ENCODE measurements at places on chromosomes 13 and 19.

DNA sequence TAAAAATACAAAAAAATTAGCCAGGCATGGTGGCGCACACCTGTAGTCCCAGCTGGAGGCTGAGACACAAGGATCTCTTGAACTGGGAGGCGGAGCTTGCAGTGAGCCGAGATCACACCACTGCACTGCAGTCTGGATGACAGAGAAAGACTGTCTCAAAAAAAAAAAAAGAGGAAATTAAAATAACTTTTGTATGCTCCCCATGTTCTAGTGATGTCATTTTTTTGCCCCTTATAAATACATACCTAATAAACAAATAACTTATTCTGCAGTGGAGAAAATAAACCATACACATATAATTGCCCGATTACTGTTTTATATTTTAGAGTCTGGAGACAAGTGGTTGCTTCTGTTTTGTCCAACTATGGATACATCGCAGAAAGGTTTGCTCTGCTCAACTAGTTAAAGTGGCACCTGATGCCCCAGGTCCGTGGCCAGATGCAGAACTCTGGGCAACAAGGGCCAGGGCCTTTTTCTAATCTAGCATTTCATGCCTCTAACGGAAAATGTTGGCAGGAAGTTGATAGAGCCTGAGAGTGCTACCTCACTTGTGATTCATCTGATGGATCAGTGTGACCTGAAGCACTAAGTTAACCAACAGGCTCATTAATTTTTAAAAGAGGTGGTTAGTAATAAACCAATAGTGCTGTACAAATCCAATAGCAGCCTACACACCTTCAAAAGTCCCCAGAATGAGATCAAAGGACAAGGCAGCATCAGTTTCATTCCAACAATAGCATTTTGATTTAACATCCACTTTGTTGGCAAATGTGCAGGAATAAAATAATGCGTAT lies 18.8 kb downstream of the UBE2L5 start:
- no peak for DNase-seq

DNA sequence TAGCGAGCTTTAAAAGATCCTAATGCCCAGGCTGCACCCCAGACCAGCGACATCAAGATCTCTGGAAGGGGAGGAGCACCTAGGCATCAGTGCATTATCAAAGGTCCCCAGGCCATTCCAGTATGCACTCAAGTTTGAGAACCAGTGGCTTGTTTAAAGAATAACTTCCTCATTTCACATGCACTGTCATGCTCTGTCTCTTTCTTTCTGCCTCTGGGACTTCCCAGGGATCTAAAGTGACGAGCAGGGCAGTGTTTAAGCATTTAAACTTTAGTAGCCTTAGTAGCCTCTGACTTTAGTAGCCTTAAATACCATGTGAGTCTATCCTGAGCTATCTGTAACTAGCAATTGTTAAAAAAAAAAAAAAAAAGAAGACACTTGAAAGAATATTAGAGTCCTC lies 8.9 kb upstream of the FARP1 start:
- no peak for DNase-seq

- DNase-seq, result no peak
These were observed 41.9 kb downstream of the CDK8 start for GRCh38 chr13:26295812-26296211.

GRCh38 chr19:46181388-46181779 lies 33.3 kb downstream of the IGFL2 start:
- no peak for DNase-seq

- no peak for DNase-seq
These were observed 1423.8 kb upstream of the MIR17HG start for GRCh38 chr13:89923736-89924135.

GRCh38 chr19:17049711-17050280 lies 23.2 kb upstream of the CPAMD8 start:
- no peak for DNase-seq

GRCh38 chr13:44601586-44601985 lies 25.5 kb upstream of the TSC22D1 start:
- no peak for DNase-seq

GRCh38 chr13:85538957-85539356 lies 260.3 kb downstream of the SLITRK6 start:
- no peak for DNase-seq

GRCh38 chr13:41670873-41671443 lies 213.6 kb downstream of the RGCC start:
- DNase-seq, result no peak

- no peak for DNase-seq
These were observed 113.0 kb downstream of the SLC7A1 start for GRCh38 chr13:29482504-29482903.

GRCh38 chr13:33782631-33783030 lies 35.3 kb upstream of the RFC3 start:
- no peak for DNase-seq

DNA sequence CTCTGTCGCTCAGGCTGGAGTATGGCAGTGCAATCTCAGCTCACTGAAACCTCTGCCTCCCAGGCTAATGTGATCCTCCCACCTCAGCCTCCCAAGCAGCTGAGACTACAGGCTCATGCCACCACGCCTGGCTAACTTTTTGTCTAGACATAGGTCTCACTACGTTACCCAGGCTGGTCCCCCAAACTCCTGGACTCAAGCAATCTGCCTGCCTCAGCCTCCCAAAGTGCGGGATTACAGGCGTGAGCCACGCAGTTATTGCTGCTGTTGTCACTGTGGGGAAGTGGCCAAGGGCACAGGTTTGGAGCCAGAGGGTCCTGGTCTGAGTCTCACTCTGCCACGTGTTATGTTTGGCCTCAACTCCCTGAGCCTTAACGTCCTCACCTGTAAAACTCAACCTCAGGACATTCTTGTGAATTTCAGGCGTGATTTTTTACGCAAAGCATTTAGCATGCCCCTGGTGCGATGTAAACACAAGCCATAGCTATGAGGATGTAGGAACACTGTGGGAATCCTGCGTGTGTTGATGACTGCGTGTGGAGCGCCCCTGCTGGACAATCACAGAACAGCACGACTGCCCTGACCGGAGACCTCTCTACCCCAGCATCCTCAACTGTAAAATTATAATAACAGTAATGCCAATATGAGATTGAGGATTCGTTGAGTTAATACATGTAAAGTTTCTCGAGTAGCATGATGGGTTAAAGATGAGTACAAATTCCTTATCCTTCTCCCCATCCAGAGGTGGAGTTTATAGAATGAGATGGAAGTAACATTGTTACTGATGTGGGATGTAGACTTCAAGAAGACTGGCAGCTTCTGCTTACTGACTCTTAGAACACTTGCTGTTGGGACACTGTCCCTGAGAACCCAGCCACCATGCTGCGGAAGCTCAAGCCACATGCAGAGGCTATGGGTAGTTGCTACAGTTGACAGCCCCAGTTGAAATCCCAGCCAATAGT lies 41.8 kb upstream of the PNMA8B start:
- peak; percentile 73 for DNase-seq

GRCh38 chr19:55809381-55810058 lies 22.3 kb downstream of the NLRP11 start:
- peak; percentile 29 for DNase-seq

- no peak for DNase-seq
These were observed 23.5 kb downstream of the ZNF574 start for GRCh38 chr19:42099336-42099925.

GRCh38 chr19:49447485-49448431 lies 3.9 kb downstream of the PIH1D1 start:
- no peak for DNase-seq

- DNase-seq, result no peak
These were observed 17.9 kb downstream of the RCBTB1 start for GRCh38 chr13:49567491-49567890.

GRCh38 chr19:12052497-12053169 lies at the start of gene ZNF878:
ZNF878 (minus strand) TSS chr19:12052961; CDS start chr19:12052801, 160 bp downstream.
- peak; percentile 72 for DNase-seq

GRCh38 chr13:30026093-30026492 lies 175.7 kb upstream of the UBL3 start:
- no peak for DNase-seq

DNA sequence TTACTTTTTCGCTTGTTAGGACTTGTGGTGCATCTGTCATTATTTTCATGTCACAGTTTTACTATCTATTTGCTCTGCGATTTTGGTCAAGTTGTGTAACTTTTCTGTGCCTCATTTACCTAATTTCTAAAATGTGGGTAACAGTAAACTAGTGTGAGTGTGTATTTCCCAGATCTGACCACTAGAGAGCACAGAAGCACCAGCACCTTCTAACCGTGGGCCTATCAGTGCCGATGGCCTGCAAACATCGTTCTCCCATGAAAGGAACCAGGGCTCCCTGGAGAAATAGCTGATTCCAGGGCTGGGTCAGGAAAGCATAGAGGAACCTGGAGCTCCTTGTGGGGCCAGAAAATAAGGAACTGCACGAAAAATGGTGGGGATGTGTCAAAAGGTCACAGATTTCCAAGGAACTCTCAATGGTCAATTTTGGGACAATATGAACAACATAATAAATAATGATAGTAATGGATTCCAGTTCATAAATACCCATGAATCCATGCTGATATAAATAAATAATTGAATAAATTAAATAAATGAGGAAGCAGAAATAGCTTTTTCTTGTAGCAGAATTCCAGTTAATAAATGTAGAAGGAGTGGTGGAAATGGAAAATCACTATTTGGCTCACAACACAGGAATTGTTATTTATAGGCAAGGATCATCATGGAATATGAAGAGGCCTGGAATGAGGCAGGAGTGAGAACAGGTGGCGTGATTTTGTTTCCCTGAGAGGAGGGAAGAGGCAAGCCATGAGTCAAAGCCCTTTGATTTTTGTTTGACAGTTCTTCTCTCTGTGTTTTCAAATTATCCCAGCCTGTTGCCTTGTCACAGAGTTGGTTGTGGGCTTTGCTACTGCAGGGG lies 31.1 kb downstream of the CEACAM8 start:
- no peak for DNase-seq

DNA sequence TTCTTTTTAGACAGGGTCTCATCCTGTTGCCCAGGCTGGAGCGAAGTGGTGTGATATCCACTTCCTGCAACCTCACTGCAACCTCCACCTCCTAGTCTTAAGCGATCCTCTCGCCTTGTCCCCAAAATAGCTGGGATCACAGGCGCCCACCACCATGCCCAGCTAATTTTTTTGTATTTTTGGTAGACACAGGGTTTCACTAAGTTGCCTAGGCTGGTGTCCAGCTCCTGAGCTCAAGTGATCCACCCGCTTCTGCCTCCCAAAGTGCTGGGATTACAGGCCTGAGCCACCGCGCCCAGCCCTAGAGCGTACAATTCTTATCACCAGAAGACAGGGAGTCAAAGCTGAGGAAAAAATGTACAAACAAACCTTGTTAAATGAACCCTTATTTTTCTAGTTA lies 4.5 kb upstream of the ELOF1 start:
- no peak for DNase-seq

DNA sequence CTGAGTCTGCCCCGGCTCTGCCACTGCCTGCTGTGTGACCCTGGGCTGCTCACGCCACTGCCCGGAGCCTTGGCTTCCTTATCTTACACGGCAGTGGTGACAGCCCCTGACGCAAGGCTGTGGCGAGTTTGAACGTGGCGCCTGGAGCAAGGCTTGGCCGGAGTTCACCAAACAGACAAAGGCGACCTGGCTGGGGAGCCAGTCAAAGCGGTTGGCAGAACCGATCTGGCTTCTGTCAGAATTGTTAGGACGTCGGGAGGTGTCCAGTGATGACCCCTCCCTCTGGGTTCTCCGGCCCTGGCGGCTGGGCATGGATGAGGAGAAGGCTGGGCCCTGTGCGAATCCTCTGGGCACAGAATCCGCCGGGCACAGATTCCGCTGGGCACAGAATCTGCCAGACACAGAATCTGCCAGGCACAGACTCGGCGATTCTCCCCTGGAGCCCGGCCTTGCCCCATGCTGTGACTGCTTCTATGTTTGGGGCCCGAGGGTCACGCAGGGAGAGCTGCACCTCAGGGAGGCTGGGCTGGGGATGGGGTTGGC lies 11.7 kb upstream of the TMEM255B start:
- no peak for DNase-seq

DNA sequence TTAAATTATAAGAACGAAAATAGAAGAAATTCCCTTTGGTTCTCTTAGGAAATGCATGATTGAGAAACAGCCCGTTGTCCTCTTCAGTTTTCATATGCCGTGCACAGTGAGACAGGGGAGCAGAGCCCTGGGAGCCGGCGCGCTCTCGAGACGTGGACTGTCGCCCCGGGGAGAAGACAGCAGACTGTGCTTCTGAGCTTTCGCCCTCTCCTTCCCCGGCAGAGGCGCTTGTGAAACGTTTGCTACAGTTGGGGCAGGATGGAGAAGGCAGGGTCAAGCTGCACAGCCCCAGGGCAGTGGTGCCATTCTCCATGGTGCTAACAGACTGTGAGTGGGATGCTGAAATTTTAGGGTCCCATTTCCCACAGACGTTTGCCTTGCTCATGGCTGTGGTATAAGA lies 192.2 kb upstream of the KL start:
- no peak for DNase-seq

GRCh38 chr19:35559281-35559659 lies 4.2 kb downstream of the ATP4A start:
- no peak for DNase-seq

DNA sequence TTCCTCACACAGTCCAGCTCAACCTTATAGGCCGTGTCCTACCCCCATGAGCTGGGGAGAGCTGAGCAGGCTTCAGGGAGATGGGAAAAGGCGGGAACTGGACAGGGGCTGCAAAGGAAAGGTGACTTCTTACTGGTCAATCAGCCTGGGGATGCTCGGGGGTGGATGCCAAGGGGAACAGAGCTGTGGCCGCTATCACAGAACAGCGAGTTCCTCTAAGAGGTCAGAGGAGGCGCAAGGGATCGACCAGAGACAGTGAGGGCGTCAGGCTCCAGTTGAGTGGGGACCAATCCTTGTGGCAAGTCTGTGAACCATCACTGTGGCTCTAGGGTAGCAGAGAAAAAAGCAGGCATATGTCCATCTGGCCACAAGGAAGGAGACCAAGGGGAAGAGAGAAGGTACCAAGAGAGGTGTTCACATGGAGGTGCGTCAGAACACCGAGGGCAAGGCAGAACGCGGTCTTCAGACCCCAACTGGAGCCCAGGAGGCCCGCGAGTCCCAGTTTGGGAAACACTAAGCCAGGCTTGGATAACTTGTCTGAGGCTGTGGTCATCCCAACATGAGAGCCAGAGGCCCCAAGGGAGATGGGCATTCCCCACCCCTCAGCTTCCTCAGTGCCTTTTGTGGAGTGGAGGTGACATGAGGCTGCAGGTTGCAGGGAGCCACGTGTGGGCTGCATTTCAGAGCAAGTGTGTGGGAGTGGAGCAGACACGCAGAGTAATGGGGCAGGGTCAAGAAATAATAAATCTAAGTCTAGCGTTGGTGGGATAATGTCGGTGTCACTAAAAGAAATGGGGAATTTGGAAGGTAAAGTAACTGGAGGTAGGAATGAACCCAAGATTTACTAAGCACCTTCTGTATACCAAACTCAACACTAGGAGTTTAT lies 3.9 kb downstream of the F10 start:
- no peak for DNase-seq

GRCh38 chr13:98239162-98240076 lies 62.4 kb upstream of the RNF113B start:
- no peak for DNase-seq

DNA sequence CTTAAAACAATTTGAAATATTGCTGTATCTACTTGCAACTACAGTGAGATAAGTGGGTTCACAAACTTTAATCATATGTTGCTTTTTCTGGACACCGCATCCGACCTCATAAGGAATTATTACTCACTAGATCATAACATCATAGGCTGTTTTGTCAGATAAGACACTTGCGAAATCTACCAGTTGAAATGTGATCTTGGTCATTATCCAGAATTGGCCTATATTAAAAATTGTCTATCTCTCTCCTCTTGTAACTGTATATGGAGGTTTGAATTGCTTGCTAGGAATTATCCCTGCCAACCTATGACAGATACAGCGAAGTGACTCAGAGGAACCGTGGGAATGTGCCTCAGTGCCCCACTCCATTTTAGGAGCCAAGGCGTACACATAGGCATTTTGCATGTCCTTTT lies 117.0 kb upstream of the POSTN start:
- DNase-seq, result no peak

GRCh38 chr13:107553838-107554237 lies 661.5 kb downstream of the LIG4 start:
- DNase-seq, result no peak
